Activated CD8-positive, alpha-beta memory T cell treated with anti-CD3 and anti-CD28 coated beads for 4 hours (primary cell): ENCODE measurements at places on chromosomes 2 and 18.

- no peak for DNase-seq
Observed at GRCh38 chr2:118632921-118633320, 214.5 kb downstream of the EN1 start.

DNA sequence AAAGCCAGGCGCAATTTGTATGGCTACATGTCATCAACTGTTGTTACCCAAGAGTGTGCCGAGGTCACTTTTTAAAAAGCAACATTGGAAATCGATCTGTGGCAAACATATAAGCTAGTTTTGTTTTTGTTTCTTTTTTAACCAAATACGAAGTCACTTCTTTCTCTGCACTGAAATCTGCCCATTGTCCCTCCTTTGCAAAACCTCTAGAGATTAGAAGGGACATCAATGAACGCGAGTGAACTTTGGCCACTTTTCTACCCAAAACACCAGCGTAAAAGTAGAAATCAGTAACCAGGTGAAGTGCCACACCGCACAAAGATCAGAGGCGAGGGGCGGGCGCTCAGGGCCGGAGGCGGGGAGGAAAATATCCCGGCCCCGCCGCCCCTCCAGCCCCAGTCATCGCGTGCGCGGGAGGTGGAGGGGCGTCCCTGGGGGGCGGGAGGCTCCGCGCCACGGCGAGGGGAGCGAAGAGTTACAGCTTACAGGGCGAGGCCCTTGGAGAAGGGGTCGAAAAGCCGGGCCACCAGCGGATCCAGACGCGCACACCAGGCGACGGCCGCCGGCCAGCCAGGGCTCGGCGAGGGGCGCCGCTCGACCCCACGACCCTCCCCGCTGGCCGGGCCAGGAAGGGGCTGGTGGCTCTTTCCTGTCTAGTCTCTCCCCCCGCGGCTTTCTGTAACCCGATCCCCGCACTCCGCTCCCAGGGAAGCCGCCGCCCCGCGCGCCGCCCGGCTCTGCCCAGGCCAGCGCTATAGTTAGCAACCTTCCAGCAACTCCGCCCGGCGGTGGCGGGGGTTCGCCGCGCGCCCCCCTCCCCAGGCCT, 993 bp downstream of the RBMS1 start:
- DNase-seq: peak; percentile 33

- DNase-seq: no peak
Observed at GRCh38 chr2:33069894-33070651, 123.3 kb downstream of the LTBP1 start.

DNA sequence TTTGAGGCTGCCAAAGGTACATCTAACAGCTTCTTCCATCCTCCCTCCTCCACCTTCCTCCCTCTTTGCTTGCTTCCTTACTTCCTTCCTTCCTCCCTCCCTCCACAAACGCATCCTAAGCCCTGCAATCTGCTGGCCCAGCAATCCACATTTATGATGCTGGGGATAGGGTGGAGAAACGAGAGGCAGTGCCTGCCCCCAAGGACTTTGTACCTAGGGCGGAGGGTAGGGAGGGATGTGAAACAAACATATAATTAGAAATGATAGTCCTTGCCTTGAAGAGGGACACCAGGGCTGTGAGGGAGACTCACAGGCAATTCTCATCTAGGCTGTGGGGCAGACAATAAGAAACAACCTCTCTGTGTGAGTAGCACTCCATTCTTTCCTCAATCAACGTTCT, 188.3 kb downstream of the ANKRD30B start:
- no peak for DNase-seq

GRCh38 chr2:163213661-163214081, 375.1 kb upstream of the KCNH7 start:
- no peak for DNase-seq
